ENCODE measurements at places on chromosomes 7 and 10.

- no peak for DNase-seq
These were observed 3.3 kb upstream of the KPNA7 start for GRCh38 chr7:99211241-99211602.

DNA sequence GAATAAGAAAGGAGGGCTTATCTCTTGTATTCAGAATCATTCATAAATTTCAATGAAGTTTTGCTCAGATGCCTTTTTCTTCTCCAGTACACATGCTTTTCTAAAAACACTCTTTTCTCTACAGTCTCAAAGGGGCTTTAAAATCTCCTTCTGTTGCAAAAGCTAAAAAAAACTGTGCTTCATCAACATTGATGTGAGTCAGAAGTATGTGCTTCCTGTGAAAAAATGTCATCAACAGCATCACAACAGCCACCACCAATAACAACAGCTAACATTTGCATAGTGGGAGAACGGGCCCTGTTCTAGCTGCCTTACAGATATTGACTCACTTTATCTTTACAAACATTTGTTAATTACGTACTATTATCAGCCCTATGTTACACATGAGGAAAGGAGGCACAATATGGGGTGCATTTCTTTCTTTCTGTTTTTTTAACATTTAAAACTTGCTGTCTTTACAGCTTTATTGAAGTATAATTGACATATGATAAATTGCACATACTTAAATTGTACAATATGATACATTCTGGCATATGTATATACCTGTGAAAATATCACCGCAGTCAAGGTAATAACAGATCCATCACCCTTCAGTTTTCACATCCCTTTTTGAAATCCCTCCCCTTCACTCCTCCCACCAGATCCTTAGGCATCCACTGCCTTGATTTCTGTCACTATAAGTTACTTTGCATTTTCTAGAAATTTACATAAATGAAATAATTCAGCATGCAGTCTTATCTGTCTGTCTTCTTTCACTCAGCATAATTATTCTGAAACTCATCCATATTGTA lies 1605.4 kb upstream of the LRRTM3 start:
- no peak for DNase-seq

- no peak for DNase-seq
These were observed 24.4 kb upstream of the PITRM1 start for GRCh38 chr10:3196958-3197347.

DNA sequence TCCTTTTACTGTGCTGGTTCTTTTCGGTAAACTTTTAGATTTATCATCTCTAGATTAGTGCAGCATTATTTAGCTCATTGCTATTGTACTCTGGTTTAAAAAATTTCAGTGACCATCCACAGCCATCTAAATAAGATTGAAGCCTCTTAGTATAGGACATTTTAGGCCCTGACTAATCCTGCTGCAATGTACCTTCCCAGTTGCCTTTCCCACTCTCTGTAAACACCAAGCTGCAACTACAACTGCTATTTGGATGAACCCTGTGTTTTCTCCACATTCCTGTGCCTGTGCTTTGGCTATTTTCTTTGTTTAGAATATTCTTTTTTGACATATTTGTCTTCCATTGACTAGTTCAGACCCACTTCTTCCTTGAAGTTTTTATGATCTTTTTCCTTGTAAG lies 314.6 kb downstream of the AUTS2 start:
- no peak for DNase-seq

Data from CD14-positive monocyte (primary cell).